Hepatic stellate cell (primary cell): ENCODE measurements at places on chromosomes 1 and 21.

- no peak for DNase-seq
Measured at GRCh38 chr21:28427394-28428022, 565.2 kb downstream of the LTN1 start.

DNA sequence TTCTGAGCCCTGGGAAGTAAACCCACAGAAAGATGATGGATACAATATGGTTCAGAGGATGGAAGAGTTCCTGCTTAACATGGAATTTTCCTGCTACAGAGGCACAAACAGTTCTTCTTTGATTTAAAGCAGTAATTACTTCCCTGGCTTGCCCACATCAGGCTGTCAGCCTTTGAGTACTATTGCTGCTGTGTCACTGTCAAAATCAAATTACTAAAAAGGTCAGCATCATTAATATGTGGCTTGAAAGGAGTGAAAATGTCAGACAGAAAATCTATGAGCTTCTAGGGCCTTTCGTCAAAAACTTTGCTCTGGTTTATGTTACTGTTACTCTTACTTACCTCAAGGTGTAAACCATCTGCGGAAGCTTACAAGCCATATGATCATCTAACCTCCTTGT is 98.6 kb upstream of the DPT start:
- DNase-seq: no peak

GRCh38 chr1:223837206-223837605 is 8.5 kb downstream of the TP53BP2 start:
- no peak for DNase-seq

GRCh38 chr1:104231676-104232075 is 482.0 kb downstream of the AMY1C start:
- no peak for DNase-seq

DNA sequence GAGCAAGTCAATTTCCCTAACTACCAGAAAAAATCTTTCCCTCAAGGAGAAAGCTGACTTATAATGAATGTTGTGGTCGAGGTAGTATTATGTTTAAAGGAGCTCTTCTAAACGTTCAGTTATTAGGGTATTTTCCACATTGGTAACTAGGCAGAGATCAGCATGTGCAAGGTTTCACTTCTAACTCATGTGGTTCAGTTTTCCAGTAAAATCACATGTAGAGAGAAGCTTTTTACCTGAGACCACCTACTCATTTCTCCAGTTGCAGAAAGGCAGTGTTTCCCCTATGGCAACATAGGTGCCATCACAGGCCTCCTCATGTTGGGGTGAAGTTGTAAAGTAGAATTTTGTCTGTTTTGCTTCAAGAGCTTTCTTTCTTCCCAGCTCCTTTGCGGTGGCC is 23.7 kb downstream of the IL23R start:
- DNase-seq: no peak

DNA sequence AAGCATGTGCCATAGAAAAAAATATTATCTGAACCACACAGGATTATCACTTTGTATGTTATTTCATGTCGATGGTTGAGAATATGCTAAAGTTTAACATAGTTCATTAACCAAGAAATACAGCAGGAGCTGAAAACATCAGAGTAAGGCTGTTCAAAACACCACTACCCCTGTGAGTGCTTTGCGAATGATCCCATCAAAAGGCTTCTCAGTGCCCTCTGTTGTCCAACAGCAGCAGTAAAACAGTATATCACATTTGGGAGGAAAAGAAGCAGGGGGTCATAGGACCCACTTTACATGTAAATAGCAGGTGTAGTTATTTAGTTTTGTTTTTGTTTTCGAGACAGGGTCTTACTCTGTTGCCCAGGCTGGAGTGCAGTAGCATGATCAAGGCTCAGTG is 289.4 kb upstream of the FMN2 start:
- DNase-seq: no peak

- DNase-seq: no peak
Measured at GRCh38 chr21:36072453-36073162, 2.8 kb downstream of the CBR1 start.

GRCh38 chr1:116515702-116516101 is 55.1 kb downstream of the CD58 start:
- DNase-seq: no peak
